ENCODE measurements at places on chromosomes 4 and X.

DNA sequence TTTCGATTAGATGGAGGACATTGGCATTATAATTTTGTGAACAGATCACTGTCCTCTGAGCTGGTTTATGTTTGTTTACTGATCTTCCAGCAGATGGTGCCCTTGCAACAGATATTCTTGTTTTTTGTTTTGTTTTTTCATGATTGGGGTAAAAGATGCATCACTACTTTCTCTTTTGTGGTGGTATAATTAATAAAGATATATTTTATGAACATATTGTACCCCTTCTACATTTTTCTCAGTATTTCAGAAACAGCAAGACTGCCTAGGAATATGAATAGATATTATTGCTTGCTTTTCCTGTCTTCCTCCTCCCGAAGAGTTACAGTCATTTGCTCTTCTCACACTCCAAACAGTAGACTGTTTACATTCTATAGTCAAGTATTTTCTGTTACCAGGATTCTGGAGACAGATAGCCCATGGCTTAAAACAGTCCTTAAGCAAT, 905.2 kb downstream of the TRAM1L1 start:
- peak; percentile 2 for DNase-seq

DNA sequence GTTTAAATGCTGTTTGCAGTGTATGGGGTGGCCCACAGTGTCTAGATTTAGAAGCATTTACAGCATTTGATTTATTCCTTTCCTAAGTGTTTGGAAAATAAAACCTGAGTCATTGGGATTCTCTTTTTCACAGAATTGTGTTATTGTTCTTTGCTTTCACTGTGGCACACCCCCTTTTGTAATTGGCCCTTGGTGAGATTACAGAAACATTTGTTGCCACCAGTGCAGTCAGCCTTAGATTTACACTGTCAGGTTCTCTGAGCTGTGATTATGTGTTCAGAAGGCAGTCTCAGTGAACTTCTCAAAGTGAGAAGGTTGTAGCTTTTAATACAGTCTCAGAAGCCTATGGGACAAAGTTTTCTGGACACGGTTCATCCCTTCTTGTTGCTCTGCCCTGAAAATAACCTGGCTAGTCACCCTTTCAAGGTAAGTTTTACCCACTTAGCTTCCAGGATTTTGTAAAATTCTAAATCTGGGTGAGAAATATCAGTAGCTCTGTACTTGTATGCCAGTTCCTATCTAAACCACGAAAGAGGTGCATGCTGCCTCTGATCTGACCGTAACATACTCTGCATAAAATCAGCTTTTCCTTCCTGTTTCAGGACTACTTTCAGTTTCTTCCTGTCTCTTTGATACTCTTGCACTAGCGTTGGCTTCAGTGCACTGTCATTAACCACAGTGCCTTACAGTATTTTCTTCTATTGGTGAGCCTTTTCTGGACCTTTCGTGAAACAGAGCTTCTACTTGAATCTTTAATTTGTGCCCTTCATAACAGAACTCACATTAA, 12.6 kb downstream of the RUFY3 start:
- no peak for DNase-seq

DNA sequence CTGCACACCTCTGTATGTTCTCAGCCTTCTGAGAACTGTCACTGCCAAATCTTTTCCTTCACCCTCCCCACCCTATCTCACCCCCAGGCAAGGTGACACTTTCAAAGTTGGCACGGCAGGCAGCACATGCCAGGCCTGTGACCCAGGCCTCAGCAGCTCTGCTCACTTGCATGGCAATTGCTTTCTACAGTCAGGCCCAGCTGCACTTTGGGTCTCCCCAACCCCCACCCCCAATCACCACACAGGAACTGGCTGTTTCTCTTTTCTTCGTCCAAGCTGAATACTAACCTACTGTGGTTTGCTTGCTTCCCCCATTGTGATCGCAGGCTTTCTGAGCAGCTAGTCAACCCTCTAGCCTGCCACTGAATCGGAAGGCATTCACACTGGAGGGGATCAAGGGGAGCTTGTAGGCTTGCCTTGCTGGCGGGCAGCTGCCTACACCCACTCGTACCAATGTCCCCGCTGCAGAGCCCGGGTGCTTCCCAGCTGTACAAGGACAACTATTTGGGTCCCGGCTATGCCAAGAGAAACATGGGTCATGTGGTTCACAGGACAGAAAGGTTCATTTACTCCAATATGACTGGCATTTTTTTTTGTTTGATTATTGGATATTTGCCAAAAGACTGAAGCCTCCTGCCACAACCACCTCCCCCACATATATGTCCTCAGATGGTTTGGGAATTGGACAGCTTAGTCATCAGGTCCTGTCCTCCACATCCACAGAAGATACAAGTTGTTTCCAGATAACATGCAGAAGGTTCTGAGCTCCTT, 28.1 kb downstream of the SLC25A43 start:
- DNase-seq = no peak

DNA sequence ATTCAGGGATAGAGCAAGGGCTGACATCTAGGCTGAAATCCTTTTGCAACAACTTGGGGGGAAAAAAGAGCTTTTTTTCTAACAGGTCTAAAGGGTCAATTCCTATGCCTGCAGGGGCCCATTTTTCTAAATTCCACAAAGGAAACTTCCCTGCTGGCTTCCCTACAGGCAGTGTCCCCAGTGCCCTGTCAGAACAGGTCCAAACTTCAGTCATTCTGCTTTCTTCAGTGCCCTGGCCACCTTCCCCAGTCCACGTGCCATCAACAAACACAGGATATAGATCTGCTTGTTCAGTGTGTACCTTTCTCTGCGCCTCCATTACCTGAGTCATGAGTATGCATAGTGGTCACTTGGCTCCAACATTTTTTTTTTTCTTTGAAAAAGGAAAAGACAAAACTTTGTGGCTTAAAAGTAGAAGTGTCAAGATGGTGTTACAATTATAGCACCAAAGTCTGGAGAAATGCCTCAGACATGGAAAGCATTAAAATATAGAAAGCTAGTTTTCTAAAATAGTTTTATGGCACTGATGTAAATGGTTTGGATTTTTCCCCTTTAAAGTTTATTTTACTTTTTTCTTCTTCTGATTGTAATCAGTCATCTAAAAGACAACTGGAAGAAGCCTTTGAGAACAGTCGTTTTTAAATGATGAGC, 84.0 kb upstream of the JADE1 start:
- no peak for DNase-seq

DNA sequence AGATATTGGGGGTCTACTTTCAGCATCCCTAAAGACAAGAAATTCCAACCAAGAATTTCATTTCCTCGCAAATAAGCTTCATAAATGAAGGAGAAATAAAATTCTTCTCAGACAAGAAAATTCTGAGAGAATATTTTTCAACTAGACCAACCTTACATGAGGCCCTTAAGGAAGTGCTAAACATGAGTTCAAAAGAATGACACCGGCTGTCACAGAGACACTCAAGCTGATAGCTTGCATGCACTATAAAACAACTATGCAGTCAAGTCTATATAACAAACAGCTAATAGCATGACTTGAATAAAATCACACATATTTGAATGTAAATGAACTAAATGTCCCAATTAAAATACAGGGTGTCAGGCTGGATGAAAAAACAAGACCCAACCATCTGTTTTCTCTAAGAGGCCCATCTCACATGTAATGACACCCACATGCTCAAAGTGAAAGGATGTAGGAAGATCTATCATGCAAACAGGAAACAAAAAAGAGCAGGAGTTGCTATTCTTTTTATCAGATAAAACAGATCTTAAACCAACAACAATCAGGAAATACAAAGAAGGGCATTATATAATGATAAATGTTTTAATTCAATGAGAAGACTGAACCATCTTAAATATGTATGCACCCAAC, 27.2 kb downstream of the FAAH2 start:
- no peak for DNase-seq

All from DMS 273 treated with DMSO at 0.1 percent for 48 hours (cell line).